RPMI8226 (cell line): ENCODE measurements at places on chromosomes 3 and 15.

DNA sequence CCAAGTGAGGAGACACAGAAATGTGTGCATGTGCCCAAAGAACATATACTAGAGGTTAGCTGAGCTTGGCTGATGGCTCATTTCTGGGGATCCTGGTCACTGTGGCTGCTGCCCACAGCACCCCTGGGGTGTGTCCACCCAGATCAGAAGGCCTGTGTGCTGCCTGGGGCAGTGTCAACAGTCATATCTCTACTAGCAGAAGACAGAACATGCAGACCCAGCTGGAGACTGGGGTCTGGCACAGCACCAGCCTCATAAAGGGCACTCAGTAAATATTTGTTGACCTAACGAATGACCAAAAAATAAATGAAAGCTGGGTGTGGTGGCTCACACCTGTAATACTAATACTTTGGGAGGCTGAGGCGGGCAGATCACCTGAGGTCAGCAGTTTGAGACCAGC lies 16.4 kb downstream of the CHRNA3 start:
- DNase-seq: no peak

DNA sequence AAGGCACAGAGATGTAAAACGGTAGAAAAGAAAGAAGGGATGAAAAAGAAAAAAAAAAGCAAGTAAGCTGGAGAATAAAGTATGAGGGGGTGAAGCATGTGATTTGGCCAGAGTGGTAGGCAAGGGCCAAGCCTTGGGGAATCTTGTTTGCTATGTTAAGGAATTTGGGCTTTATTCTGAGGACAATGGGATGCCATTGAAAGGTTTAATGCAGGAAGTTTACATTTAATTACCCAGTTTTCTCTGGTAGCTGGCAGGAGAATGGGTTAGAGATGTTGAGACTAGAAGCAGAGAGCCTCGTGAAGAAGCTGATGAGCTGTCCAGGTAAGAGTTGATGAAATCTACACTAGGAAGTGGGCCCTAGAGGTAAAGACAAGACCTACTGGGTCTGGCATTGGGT lies 455.9 kb downstream of the PDCD6IP start:
- no peak for DNase-seq

DNA sequence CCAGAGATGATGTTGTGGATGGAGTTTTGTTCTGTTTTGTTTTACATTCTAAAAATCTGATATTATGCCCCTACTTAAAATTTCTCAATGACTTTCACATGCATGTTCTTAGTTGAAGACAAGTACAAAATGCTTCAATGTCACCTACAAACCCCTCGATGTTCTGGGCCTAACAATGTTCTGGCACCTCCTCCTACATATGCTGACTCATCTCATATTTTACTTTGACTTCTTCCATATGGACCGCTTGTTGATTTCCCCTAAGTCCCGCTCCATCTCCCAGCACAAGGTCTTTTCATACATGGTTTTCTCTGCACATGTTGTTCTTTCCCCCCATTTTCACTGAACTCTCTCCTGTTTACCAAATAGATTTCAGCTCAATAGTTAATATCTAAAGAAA lies 441.4 kb downstream of the CNTN6 start:
- no peak for DNase-seq

GRCh38 chr15:70147778-70148177 lies 50.1 kb upstream of the TLE3 start:
- no peak for DNase-seq

GRCh38 chr3:53170325-53171063 lies 9.5 kb downstream of the PRKCD start:
- peak; percentile 91 for DNase-seq

DNA sequence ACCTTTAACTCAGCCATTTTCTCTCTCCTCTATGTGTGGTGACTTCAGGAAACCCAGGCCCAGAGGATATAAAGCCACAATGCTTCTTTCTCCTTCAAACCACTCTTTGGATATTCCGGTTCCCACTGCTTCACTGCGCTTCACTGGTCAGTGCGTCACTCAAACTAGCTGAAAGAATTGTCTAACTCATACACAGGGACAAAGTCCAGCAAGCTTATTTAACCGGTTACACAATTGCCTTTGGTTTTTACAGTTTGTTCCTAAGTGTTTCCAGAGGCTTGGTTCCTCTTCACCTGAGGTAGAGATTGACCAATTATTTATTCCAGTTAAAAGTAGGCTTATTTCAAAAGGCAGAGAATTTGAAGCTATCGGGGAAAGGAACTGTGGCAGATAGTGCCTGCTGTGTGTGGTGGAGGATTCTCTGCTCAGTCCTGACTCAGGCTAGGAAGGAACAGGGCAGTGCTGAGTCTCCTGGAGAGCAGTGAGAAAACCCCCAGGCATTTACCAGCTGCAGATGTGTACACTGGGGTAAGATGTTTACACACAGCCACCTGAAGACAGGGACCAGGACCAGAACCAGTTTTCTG lies at the start of gene HGD:
Gene HGD (minus strand): TSS at position 145 of the 587 bp plus-strand sequence. CDS start 128 bp downstream, at position 17.
- DNase-seq: no peak

GRCh38 chr3:10419637-10420232 lies 85.7 kb downstream of the ATP2B2 start:
- DNase-seq: no peak

DNA sequence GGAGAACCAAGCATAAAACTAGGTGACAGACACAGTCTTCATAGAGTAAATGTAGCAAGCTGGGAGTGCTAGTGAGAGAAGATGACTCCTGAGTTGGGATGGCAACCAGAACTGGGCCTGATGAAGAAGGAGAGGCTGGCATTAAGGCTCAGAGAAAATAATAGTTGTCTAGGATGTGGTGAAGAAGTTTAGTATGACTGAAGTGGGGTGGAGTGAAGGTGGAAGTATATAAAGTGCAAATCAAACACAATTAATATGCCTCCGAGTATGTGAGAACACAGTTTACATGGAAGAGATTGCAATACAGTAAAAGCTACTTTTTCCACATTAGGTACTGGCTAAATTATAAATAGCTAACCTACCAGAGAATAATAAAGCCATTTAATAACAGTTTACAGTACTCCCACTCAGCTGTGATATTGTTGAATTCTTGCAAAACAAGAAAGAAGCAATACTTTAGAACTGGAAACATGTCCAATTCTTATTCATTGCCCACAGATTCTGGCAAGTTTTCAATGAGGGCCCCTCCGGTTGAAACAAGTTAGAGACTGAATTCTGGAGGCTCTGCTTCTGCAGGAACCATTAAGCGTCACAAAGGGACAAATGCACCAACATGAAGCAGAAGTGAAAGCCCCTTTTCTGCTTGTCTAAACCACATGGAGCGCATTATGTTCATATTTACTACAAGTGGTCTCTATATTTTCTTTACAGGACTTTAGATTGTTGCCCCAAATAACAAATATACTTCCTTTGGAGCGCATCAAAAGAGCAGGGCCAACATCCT lies 243.7 kb downstream of the SLC9A9 start:
- no peak for DNase-seq

GRCh38 chr15:41945221-41945620 lies 27.1 kb downstream of the EHD4 start:
- DNase-seq: no peak

- DNase-seq: no peak
Observed at GRCh38 chr15:67150023-67150860, 84.8 kb downstream of the SMAD3 start.

GRCh38 chr3:94083261-94083660 lies 20.4 kb downstream of the NSUN3 start:
- DNase-seq: no peak

DNA sequence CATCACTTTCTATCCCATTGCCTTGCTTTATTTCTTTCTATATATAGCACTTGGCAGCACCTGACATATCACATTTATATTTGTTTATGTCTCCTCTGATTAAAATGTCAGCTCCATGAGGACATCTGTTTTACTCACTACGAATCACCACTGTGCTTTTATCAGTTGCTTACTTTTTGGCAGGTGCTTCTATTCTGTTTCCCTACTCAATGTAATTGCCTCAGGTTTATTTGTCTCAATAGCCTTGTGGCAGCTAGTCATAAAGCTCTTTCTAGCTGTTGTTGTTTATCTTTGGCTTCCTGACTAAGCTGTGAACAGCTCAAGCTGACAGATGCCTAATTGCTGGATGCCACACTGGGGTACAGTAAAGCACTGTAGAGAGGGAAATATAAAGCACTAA lies 85.5 kb downstream of the VPS13C start:
- no peak for DNase-seq

DNA sequence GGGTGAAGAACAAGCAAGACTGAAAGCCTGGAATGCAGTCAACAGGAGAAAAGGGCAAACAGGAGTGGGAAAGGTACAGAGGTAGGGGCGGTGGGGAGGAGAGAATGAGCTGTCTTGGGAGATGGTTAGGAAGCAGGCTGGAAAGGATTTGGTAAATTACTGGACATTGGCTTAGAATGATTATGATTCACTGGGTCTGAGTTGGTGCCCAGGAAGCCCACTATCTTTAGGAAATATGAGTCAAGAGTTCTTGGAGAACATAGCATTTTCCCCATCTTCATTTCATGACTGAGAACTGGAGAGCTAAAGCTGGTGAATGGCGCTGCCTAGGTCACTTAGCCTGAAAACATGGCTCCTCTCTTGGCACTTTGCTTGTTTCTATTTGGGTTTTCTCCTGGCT lies 74.7 kb upstream of the C3orf80 start:
- no peak for DNase-seq

DNA sequence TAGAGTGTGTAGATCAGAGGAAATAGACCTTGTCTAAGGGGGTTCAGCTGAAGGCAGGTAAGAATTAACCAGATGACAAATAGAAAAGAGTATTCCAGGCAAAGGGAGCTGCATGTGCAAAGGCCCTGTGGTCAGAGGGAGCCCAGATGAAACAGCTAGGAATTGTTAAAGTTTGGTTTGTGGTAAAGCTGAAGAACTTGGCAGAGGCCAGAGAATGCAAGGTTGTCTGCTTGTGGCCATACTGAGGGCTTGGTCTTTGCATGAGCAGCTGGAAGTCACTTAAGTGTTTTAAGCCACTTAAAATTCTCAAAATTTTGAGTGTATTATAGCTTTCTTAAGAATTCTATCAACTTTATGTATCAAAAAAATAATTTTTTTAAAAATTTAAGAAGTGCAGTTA lies 116.5 kb downstream of the NEK10 start:
- DNase-seq: no peak

DNA sequence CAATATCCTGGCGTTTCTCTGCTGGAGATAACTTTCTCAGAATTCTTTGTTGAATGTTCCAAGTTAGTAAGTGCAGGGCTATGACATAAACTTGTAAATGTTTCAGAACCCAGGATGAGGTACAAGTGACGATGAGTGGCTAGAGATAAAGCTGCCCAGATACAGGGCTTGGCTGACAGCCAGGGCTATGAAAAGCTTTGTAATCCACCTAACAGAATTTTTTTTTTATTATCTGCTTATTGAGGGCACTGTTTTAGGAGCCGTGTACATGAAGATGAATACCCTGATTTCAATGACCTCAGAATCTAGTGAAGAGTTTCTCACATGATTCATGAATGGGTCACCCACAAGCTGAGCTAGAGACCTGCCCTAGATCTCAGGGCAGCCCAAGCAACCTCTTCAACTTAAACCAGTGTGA lies 431.4 kb downstream of the DIPK2A start:
- no peak for DNase-seq

- no peak for DNase-seq
Observed at GRCh38 chr3:175297216-175297615, 438.1 kb downstream of the NAALADL2 start.

- no peak for DNase-seq
Observed at GRCh38 chr15:68277131-68277602, 378 bp upstream of the FEM1B start.

GRCh38 chr15:81069909-81070308 lies 64.2 kb upstream of the CFAP161 start:
- no peak for DNase-seq

- no peak for DNase-seq
Observed at GRCh38 chr15:41340189-41340695, 7.6 kb downstream of the NUSAP1 start.

GRCh38 chr3:95815828-95816227 lies 998.6 kb upstream of the EPHA6 start:
- DNase-seq: no peak

GRCh38 chr3:172777901-172778300 lies 27.4 kb downstream of the ECT2 start:
- no peak for DNase-seq
